Amygdala (tissue), 56 donors: ENCODE measurements at places on chromosomes 3 and 15.
A peak's percentile ranks its signal among the peaks of the same experiment; 100 is the strongest.

DNA sequence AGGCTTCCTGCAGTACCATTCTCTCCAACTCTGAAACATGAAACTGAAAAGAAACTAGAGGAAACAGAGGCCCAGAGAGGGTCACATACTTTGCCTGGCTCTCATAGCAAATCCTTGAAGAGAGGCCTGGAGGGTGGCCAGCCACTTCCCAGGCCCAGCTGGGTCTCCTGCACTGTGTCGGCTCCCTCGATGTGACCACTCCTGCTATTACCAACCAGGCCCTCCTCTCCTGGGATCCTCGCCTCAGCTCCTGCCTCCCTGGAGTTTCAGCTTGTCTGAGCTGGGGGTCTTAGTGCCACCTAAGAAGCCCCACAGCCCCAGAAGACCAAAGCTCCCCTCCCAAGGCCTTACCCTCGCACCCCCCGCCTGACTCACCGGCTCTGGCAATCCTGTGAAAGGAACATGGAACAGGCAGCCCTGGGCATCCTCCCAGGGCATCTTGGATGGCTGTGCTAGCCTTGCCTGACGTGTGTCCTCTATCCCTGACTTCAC, 4.6 kb downstream of the LOXL1 start:
- no peak for DNase-seq

GRCh38 chr3:44968447-44968858, 7.5 kb downstream of the ZDHHC3 start:
- no peak for DNase-seq

DNA sequence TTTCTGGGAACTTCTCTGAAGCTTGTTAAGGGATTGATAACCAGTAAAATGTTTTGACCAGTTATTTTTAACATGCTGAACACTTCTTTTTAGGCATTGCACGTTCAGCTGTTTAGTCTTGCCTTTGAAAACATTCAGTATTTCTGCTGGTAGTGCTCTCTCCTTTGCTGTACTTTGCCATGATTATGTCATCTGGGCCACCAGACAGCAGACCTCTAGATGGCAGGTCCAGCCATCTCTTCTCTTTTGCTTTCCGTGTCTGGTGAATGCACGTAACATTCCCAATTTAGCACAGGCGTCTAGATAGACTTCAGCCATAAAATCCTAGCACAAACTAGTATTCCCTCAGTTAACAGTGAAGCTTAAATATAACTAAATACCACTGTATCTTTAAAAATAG, 57.8 kb downstream of the RAB7A start:
- no peak for DNase-seq

GRCh38 chr3:97839944-97840343, 18.1 kb downstream of the CRYBG3 start:
- no peak for DNase-seq

DNA sequence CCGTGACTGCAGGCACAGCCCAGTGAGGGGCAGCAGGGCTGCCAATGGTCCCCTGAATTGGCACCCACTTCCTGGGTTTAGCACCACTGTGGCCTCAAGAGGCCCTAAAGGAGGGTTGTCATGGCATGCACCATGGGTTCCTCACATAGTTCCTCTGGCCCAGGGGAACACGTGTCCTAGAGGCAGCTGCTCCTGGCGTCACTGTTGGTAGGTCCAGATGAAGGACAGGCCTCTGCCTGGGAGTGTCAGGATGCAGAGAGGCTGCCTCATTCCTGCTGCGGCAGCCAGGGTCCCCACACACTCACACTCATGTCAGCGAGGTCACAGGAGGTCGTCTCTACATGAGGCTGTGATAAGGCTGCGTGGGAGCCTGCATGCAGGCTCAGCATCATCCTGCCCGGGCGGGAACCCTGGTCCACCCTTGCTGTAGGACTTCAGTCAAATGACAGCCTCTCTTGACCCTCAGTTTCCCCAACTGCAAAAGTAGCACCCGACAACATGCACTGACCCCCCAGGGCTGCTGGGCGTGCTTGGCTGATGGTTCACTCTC, 26.1 kb upstream of the SFMBT1 start:
- DNase-seq: no peak

DNA sequence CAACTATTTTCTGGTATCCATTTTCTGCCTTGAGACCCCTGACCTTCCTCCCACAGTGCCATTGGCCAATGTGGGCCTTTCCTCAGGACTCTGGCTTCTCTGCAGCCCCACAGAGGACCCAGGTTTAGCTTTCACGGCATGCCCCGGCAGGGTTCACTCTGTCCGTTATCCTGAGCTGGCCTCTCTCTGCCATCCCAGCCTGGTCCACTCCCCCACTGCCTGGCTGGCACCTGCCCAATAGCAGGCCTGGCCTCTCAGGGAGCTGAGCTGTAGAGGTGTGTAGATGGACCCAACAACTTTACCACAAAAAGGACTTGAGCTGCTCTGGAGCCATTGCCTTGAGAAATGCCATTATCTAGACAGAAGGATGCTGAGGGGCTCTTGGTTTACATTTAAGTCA, 57.5 kb downstream of the SCN10A start:
- DNase-seq: no peak

- DNase-seq: no peak
These were observed 2.8 kb downstream of the CHD2 start for GRCh38 chr15:92902737-92903593.

GRCh38 chr15:70152070-70152480, 54.4 kb upstream of the TLE3 start:
- no peak for DNase-seq

GRCh38 chr3:16704941-16705340, 99.7 kb upstream of the DAZL start:
- DNase-seq: no peak

- no peak for DNase-seq
These were observed 875 bp upstream of the NT5DC2 start for GRCh38 chr3:52534281-52535183.

- DNase-seq: no peak
These were observed 30.4 kb upstream of the UMPS start for GRCh38 chr3:124699686-124700396.

- DNase-seq: no peak
These were observed 6.9 kb upstream of the GHRL start for GRCh38 chr3:10299679-10300078.

GRCh38 chr3:131143802-131144201, 117.1 kb downstream of the NEK11 start:
- DNase-seq: no peak

DNA sequence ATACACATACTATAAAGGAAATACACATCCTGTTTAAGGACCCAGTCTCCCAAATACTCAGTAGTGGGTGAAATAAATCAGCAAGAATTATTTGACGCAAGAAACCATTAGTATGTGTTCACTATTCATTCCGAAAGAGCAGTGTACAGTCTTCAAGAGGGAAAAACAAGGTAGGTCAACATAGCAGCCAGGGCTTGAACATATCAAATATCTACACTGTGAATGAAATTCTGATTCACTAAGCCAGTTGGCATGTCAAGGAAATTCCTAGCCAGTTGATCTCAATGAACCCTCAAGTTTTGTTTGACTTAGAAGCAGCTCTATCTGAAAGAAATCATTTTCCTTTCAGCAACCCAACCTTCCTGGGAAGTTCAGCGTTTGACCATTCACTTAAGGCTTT, 99.0 kb downstream of the CNTN3 start:
- DNase-seq: no peak

- no peak for DNase-seq
These were observed 97.4 kb downstream of the CBLB start for GRCh38 chr3:105771392-105771791.

DNA sequence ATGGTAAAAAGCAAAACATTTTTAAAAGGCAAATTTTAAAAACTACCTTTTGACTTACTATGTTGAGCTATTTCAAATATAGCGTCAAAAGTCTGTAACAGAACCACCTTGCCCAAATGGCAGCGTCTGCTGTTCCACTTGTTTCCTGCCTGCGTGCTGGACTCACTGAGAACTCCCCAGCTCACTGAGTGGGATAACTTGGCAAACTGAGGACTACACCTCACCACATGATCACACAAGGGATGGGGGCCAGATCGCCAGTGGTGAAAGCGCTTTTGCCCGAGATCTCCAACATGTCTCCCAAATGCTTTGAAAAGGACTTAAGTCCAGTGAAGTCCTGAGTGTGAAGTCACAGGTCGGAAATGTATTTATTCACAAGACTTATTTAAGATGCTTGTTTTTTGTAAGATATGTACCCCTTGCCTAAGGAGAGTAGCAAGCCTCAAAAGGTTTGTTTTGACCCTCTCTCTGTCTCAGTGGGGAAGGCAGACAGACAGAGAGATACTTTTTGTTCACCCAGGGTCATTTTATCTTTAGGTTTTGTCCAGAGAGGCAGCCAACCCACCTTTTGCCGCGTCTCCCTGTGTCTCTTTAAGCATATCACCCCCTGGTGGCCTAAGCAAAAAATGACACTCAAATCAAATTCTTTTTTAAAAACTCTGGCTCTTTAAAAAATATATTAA, 192.6 kb downstream of the PDZRN3 start:
- DNase-seq: peak; percentile 60

- peak; percentile 1 for DNase-seq
These were observed 111.2 kb upstream of the SAMMSON start for GRCh38 chr3:69888040-69888942.

- no peak for DNase-seq
These were observed 43.1 kb downstream of the SCAP start for GRCh38 chr3:47432673-47433072.

GRCh38 chr15:94582368-94582767, 351.0 kb downstream of the MCTP2 start:
- DNase-seq: no peak

GRCh38 chr3:42651248-42652091, 2.0 kb upstream of the ZBTB47 start:
- no peak for DNase-seq

DNA sequence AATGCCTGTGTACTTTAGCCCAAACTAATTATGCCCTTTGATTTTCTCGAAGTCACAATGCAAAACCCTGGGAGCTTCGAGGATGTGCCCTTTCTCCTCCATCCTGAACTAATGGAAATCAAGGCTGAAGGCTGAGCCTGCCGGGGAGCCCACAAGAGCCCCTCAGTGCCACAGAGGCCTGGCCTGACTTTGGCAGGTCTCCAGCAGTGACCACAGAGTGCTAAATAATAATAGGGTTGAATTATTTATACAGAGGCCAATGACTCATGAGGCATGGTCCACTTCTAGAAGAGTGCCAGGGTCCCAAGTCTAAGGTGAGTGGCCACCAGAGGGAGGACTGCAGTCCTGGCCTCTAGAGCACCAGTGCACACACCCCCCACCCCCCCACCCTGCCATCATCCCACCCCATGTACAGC, 19.1 kb upstream of the GLCE start:
- DNase-seq: no peak

- no peak for DNase-seq
These were observed 72.7 kb upstream of the SNRK start for GRCh38 chr3:43213631-43214030.

DNA sequence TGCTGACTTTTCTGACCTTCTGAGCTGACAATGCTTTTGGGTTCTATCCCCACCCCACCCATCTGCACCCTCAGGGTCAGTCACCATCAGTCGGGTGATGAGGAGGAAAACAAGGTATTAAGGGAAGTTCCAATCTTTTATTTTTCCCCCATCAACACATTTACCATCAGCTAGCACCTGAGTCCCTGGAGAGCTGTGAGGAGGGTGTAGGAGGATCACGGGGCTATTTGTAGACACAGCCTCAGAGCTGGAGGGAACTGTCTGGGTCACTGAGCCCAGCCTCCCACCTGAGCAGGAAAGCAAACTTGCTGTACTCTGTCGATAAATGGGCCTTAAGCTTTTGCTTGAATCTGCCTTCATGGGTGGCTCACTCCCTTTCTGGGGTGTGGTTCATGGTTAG, 24.8 kb upstream of the ZFAND6 start:
- DNase-seq: no peak

GRCh38 chr15:82540055-82540983, at the start of gene RPS17:
Gene RPS17 (minus strand): TSS chr15:82540457. CDS start chr15:82540428, 29 bp downstream.
- no peak for DNase-seq

DNA sequence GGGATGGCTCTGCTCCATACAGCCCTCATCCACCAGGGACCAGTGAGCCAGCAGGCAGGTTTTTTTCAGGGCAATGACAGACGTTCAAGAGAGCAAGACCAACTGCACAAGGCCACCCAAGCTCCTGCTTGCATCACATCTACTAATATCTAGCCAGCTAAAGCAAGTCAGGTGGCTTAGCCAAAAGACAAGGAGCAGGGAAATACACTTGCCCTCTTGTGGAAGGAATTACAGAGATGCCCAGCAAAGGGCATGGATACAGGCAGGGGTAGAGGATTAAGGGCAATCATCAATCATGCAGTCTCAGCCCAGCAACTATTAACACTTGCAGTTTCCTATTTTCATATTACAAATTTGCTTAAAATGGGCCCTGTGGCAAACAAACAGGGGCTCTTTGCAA, 81.5 kb upstream of the NTRK3 start:
- no peak for DNase-seq

GRCh38 chr15:65856821-65857455, 12.4 kb upstream of the RAB11A start:
- DNase-seq: no peak

DNA sequence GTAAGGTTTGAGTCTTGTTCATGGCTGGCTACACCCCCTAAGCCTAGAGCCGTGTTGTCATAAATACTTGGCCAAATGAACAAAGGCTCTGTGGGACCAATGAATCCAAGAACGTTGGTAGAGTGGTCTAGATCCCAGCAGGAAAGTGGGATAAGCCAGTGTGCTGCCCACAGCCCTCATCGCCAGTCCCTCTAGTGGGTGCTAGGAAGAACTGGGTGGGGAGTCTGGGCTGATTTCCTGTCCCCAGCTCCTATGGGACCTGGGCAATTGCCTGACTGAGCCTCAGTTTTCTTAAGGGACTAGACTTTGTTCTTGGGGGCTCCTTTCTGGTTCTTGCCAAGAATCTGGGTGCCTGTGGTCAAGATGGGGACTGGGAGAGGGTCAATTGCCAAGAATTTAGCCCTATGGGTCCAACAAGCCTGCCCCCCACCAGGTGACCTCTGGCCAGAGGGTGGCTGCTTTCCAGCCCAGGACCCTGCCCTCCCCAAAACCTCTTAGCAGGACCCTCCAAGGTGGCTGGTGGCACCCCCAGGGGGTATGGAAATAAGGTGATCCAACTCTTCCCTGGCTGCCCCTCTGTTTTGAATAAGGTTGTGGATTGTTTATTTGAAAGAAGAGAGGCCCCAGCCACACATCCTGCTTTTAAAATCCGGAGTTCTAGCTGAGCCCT, 42.7 kb downstream of the SMAD6 start:
- no peak for DNase-seq

DNA sequence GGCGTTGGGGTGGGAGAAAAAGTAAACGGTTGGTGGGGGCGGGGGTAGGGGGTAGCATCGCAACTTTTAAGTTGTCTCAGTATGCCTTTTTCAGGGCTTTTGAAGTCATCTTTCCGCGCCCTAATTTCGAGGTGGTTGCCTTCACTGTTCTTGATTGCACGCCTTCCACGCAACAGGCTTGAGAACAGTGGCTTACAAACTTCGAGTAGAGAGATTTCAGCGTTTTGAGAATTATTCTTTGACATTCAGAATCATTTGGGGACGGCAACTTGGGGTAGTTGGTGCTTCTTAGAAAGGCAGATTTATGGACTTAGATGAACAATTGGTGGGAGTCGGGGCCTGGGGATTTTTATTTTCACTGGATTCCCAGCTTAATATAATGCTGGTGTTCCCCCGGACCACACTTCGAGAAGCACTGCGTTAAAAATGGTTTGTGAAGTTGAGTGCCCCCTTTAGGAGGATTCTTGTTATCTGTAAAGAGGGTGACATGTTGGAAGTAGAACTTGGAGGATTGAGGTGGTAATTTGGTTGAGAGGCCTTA, 880 bp downstream of the PPP4R2 start:
- DNase-seq: no peak

- DNase-seq: no peak
These were observed 141.2 kb upstream of the TLE3 start for GRCh38 chr15:70238917-70239316.
